ENCODE measurements at places on chromosomes 3 and 15.

DNA sequence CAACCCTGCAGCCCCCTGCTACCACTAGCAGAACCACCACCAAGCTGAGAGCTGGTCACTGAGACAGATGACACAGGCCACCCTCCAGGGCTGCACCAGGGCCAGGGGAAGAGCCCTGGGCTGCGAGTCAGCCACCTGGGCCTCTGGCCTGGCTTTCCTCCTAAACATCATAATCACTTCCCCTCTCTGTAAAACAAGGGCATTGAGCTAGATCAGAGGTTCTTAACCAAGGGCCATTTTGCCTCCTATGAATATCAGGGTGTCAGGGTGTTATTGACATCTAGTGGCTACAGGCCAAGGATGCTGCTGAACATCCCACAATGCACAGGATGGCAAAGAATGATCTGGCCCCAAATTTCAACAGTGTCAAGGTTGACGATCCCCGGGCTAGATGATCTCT, 25.2 kb downstream of the TLE3 start:
- DNase-seq: no peak

DNA sequence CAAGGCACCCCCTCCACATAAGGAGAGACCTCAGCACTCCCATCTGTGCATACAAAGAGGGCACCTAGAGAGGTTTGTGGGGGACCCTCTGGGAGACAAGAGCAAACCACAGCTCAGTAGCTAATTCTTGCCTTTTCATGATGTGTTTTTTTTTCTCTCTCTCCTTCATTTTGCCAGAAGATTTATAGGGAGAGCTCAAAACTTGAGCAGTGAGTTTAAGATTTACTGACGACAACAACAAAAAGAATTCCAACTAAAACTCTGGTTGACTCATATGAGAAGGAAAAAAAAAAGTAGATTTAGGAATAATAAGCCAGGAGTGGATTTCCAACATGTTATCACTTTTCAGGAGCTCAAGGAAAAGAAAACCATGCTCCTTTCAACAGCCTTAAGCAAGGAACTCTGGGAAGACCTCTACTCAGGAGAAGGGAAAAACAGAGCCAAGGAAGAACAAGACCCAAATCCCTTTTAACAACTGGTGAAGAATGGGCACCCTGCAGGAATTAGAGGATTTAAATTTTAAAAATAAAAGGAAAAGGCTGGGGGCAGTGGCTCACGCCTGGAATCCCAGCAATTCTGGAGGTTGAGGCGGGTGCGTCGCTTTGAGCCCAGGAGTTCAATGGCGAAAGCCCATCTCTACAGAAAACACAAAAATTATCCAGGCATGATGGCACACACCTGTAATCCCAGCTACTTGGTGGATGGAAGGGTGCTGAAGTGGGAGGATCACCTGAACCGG, 58.2 kb upstream of the RAD18 start:
- no peak for DNase-seq

DNA sequence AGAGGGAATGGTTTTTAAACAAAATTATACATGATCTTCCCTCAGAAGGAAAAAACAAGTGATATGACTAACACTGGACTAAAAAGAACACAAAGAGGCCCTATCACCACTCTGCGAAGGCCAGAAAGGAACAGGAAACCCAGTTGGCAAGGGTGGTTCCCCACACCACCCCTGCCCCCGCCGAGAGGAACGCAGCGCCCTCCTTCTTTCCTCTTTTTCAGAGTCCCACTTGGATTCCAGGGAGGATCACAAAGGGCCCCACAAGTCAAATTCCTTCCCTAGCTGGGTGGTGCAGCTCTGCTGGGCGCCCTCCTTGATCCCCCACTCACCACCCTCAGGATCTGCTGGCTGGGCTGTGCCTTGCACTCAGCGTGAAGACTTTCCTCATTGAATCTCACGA, 29.8 kb downstream of the PLA1A start:
- DNase-seq: no peak

DNA sequence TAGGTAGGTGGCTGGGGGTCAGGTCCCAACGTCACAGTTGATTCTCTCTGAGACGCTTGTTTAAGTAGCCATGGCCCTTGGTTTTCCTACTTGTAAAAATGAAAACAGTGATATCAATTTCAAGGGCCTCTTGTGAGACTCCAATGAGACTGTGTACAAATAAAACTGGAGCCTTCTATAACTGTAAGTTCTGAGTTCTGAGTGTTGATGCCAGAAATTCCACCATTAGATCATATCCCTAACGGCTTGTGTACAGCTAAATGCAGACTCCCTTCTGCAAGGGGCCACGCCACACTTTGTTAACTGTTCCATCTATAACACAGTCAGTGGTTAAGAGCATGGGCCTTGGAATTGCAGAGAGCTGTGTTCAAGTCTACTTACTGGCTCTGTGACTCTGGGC, 267.3 kb downstream of the TLE3 start:
- DNase-seq: no peak

- no peak for DNase-seq
These were observed 24.3 kb downstream of the ARHGAP11B start for GRCh38 chr15:30650012-30650929.

- no peak for DNase-seq
These were observed 91.3 kb upstream of the SLC4A7 start for GRCh38 chr3:27575499-27575898.

DNA sequence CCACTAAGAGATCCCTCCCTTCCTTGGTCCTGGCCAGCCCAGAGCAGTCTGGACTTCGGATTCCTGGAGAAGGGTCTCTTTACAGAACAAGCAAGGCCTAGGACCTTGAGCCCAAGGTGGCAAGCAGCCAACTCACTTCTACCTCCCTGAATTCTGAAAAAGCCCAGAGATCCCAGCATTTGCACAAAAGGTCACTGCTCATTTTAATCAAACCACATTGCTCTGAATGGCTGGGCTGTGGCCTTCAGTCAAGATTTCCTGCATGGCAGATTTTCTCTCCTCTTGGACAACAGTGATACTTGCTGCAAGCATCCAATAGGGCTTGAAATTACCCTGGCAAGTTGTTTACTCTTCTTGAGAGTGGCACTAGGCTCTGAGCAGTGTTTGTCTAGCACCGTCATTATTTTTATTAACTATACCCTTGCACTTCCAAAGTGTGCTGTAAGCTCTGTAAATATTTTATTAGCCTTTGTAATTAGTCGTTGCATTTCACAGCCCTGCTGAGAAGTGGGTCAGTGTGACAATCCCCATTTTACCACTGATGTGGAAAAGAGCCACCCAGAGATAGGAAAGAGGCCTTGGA, 274.7 kb upstream of the CTNNB1 start:
- DNase-seq: no peak

DNA sequence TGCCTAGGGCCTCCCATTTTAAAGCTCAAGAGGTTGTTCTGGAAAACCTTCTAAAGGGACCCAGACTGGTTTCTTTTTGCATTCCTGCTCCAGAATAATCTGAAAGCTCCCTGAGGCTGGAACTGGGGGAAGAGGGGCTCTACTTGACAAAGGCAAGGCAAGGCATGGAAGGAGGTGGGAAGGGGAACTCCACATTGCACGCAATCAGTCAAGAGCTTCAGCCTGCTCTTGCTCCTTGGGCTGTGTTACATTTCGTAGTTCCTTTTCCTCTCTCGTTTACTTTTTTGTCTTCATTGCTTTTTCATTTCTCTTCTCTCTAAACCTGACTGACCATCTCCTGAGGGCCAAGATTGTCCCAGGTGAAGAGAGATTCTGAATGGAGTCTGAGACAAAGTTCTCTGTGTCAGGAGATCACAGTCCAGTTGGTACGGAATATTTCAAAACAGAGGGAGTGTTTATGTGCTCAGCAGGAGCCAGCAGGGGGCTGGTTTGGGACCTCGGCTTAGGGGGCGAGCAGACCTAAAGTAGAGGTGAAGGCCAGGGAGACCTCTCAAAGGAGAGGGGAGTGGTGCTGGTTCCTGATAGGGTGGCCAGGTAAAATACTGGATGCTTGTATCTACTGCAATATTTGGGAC, 6.0 kb upstream of the KCTD6 start:
- no peak for DNase-seq

DNA sequence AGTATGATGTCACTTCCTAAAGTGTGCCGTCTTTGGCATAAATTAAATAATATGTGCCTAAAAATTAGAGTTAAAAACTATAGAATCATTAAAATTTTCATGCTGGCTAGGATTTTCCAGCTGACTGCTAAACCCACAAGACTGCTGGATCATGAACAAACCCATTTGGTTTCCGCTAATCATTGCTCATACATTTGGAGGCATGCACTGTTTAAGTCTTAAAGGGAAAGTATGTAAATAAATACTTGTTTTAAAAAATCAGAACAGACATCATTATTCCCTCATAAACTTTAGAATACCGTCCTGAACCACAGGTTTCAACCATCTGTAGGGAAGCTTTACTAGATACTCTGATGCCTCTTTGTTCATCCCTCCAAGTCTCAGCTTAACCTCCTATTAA, 26.5 kb downstream of the ATP6V1A start:
- DNase-seq: no peak

DNA sequence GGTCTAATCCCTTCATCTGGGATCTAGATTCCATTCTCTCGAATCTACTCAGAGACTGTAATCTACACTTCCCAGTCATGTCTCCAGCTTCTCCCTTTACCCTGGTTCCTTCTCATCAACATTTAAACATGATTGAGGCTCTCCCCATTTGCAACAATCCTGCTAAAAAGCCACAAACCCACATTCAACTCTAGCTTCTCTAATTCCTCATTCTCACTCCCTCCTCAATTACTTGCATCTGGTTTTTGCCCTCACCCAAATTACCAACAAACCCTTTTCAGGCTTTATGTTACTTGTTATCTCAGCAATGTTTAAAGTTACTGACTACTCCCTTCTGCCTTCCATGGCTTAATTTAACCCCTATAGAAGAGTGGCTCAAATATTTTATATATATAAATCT, 11.5 kb downstream of the ETFA start:
- no peak for DNase-seq

GRCh38 chr3:30962084-30962483, 67.6 kb upstream of the GADL1 start:
- DNase-seq: no peak

GRCh38 chr15:66462627-66463026, 34.9 kb downstream of the SNAPC5 start:
- DNase-seq: no peak

- DNase-seq: no peak
These were observed 315.4 kb downstream of the LPP start for GRCh38 chr3:188469228-188469885.

DNA sequence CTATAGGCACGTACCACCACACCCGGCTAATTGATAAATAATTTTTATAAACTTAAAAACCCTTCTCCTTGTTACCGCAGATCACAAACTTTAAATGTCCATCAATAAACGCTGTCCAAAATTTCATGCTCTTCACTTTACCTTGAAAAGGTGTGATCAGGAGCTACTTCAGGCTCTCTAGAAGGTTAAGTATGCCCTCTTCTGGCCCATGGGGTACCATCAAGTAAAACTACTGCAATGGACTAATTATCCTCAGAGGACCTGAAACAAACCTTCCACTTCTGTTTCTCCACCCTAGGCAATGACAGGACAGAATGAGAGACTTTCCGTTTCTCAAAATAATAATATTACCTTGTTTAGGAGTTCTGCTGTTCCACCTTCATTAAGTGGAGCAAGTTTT, 9.2 kb downstream of the LZTFL1 start:
- no peak for DNase-seq

DNA sequence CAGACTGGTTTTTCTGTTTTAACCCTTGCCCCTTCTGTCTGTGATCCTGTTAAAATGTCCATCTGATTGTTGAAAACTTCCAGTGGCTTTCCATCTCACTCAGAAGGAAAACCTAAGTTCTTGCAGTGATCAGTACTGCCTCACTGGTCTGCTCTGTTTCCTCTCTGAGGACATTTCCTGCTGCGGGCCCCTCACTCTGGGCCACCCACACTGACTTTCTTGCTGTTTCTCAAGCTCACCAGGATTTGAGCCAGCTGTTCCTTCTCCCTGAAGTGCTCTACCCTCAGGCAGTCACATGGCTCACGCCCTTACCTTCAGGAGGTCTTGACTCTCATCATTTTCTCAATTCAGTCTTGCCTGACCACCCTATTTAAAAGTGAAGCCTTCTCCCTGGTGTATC, 1.8 kb downstream of the GRK7 start:
- no peak for DNase-seq

- no peak for DNase-seq
These were observed 380.8 kb upstream of the IL12A start for GRCh38 chr3:159607856-159608255.

- DNase-seq: no peak
These were observed 41.3 kb downstream of the CDAN1 start for GRCh38 chr15:42695527-42696071.

DNA sequence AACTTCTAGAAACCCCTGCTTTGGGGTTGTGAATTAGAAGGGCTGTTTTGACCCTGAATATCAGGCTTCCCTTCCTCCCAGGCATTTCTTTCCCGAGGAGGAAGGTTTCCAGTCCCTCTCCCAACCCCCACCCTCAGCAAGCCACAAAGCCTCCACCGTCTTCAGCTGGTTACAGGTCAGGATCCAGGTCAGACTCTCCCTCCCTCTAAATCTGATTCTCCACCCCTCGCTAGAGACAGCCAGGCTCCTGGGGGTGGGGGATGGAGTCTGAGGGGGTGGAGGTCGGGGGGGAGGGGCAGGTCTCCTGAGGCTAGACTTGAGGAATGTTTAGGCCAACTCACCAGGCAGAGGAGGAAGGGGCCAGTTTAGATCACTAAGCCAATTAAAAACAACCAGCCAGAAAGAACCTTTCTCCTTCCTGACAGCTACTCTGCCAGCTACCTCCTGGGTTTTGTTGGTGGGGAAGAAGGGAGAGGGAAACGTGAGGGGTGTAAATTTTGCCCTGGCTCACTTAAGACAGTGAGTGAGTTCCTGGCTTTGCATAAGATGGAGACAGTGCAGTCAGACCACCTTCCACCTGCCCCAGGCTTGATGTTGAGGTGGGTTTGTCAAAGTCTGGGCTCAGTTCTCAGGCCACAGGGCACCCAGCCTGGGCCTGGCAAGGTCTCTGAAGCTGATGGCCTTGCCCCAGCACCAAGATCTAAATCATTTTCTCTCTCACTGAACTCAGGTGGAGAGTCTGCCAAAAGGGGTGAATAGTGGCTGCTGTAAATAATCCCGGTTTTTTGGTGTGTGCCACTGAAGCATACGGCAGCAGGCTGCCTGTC, 19.5 kb downstream of the BMF start:
- no peak for DNase-seq

GRCh38 chr3:185960522-185961288, 22.9 kb upstream of the TRA2B start:
- DNase-seq: no peak

DNA sequence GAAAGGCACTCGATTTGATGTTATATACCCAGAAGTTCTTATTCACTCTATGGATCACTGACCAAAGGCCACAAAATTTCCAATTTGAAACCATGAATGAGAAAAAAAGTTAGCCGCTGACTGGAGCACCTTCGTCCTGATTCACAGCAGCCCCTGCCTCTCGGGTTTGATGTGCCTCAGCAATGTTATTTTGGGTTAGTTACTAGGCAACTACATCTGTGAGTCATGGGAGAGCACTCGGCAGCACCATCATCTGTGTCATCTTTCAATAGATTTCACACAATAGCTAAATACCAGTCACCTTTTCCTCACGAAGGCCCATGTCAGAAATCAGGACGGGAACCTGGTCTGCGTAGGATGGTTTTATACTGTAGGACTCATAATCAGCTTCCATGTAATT, 269.2 kb downstream of the ZBBX start:
- DNase-seq: no peak
